ENCODE measurements at places on chromosomes 1 and 21. TPM values are rescaled to one million over a fixed set of nuclear protein-coding genes. Genes with fewer than 3 reads are reported as not detected.
A peak's percentile ranks its signal among the peaks of the same experiment; 100 is the strongest.

Gene LAD1
- 0.06 TPM for total RNA-seq

Gene SH3BGR
- 4.3 TPM for total RNA-seq

Gene SPRR3
- total RNA-seq = not detected

GRCh38 chr1:18344755-18345154, 136.0 kb upstream of the KLHDC7A start:
- peak; percentile 82 for DNase-seq

DNA sequence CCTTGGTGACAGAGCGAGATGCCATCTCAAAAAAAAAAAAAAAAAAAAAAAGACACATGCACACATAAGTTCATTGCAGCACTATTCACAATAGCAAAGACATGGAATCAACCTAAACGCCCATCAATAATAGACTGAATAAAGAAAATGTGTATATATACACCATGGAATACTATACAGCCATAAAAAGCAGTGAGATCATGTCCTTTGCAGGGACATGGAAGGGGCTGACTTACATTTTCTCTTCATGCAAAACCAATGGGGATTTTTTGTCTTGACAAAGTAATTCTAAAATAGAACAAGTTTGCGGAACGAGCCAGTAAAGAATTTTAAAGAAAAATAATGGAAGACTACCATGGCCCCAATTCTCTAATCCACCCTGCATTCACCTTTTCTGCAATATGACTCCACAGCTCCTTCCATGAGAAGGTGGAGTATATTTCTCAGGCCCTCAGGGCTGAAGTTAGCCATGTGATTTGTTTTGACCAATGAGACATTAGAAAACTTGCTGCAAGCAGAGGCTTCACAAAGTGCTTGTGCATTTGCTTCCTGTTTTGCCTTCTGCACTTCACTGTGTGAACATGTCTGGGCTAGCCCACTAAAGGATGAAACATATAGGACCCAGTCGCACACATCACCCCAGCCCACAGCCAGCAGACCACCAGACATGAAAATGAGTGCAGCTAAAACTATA, 78.8 kb upstream of the NR5A2 start:
- DNase-seq = no peak

DNA sequence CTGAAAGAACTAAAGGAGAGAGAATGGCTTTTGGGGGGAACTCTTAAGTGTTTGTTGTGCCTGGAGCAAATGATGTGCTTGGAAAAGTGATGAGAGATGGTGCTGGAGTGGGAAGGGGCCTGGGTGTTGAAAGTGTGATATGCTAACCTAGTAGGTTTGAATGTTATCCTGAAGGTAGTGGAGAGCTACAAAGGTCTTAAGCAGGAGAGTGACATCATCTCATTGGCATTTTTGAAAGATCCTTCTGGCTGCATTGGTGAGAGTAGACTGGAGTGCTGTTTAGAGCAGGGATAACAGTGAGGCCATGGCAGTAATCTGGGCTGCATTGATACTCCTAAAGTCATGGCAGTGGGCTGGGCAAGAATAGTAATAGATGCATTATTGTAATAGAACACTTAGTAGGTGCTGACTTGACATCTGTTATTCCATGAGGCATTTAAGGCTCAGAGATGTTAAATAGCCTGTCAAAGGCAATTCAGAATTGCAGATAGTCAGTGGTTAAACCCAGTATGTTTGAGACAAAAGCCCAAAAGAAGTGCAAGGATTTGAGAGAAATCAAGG, 44.5 kb downstream of the MDM4 start:
- peak; percentile 25 for DNase-seq

GRCh38 chr1:35320937-35321336, 52.4 kb downstream of the ZMYM4 start:
- no peak for DNase-seq

DNA sequence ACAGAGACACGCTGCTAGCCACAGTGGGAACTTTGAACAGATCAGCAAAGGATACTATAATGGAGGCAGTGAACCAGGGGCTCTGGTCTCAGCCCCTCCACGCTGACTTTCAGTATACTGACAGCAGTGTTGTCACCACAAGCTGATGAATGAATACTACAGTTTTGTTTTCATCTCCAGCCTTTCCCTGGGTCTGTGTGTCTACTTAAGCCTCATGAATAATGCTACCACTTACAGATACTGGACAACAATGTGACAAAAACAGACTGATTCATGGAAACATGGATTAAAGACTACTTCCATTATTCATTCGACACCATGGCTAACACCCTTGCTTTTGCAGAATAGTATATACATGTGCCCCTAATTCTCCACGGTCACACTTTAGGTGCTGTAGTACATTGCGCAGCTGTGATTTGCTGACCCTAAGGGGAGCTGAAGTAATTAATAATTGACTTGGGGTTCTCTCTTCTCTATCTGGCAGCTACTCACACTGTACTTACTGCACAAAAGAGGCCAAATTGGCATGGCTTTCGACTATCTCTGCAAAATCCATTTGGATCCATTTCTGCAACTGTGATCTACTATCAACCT, 203.2 kb upstream of the LYPLAL1 start:
- DNase-seq = no peak

- no peak for DNase-seq
These were observed 144.6 kb downstream of the GALNT2 start for GRCh38 chr1:230211436-230212145.

GRCh38 chr21:42980312-42981213, 6.2 kb downstream of the PKNOX1 start:
- no peak for DNase-seq

GRCh38 chr1:206005234-206005633, 2.0 kb upstream of the RAB7B start:
- DNase-seq = no peak

DNA sequence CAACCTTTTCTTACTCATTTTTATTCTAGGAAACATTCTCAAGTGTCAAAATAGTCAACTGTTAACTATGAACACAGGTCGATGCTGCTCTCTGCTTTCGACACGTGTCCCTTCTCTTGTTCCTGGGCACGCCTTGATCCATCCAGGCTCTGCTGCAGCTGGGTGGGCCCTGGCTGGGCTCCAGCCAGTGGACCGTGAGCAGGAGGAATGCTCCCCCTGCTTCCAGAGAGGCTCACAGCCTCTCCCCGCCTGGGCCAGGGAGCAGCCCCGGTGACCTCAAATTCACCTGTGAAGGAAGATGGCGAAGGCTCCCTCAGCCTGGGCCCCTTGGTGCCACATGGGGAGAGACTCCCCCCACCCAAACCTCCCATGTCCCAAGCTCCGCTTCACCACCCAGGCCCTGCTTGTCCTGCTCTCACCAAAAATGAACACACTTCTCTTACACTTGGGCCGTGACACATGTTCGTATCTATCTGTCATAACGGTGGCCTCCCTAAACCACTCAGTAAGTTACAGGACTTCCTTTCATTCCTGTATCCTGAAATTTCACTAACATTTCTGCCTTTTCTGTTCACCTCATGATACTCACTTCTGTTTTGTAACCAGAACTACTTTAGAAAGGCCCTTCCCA, 24.6 kb upstream of the ADARB1 start:
- DNase-seq = no peak

- DNase-seq = no peak
These were observed 491.1 kb downstream of the BRINP3 start for GRCh38 chr1:189986516-189986915.

- no peak for DNase-seq
These were observed 58.7 kb upstream of the KIAA1614 start for GRCh38 chr1:180854001-180854400.

- peak; percentile 46 for DNase-seq
These were observed 1.5 kb downstream of the ENAH start for GRCh38 chr1:225651376-225651871.

- no peak for DNase-seq
These were observed 832.3 kb downstream of the LTN1 start for GRCh38 chr21:28160378-28160777.

DNA sequence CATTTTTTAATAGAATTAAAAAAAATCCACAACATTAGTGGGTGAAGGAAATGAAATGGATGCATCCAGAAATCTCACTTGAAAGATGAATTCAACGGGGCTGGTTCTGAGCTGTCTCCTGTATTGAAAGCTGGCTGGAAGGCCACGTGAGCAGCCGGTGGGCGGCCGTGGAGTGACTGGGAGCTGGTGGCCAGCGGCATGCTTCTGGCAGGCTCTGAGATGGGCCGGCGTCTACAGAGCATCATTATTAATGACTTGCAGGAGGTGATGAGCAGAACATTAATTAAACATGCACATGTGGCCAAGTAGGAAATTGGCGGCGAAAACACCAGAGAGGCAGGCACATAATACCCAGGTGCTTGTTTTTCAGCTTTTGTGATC, 115.6 kb upstream of the LMO4 start:
- DNase-seq = no peak

- no peak for DNase-seq
These were observed 34.1 kb upstream of the GPR153 start for GRCh38 chr1:6294890-6295556.

DNA sequence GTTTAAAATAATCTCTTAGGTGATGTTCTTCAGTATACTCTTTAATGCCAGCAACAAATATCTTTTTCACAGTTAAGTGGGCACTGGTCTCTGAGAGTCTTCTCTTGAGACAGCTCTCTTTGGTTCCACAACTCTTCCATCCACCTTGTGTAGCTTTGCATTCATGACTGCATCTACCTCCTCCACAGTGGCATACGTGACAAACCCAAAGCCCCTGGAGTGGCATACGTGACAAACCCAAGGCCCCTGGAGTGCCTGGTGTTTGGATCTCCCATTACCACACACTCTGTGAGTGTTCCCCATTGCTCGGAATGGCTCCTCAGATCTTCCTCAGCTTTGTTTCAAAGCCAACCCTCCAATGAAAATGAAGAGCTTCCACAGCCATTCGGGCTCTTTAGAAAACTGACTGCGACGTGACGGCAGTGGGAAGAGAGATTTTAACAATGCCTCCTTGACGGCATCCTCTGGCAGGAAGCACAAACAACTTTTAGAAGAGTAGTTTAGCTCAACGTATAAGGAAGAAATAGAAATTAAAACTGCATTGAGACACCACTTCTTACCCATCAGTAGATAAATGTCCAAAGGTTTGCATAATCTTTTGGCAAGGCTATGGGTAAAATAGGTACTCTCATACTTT, 45.8 kb downstream of the SLC30A7 start:
- no peak for DNase-seq

GRCh38 chr1:110777228-110777627, 95.7 kb upstream of the CD53 start:
- no peak for DNase-seq

GRCh38 chr1:175818929-175819328, 75.5 kb upstream of the TNR start:
- no peak for DNase-seq
